Activated T-cell treated with anti-CD3 and anti-CD28 coated beads, Interleukin-2, amount 50 U/mL, for 1 hour (primary cell): ENCODE measurements at places on chromosomes 3 and 15.
A peak's percentile ranks its signal among the peaks of the same experiment; 100 is the strongest.

- no peak for DNase-seq
Measured at GRCh38 chr15:69032031-69032430, 17.5 kb downstream of the NOX5 start.

DNA sequence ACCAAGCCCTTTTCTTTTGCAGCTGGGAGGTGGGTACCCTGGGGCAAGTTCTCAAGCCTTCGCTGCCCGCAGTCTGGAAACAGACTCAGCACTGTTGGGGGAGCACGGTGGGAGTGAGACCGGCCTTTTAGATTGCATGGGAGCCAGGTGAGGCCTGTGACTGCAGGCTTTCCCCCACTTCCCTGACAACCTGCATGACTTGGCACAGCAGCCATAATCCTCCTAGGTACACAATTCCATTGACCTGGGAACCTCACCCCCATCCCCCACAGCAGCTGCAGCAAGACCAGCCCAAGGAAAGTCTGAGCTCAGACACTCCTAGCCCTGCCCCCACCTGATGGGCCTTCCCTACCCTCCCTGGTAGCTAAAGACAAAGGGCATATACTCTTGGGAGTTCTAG is 52.2 kb upstream of the CCDC80 start:
- no peak for DNase-seq

DNA sequence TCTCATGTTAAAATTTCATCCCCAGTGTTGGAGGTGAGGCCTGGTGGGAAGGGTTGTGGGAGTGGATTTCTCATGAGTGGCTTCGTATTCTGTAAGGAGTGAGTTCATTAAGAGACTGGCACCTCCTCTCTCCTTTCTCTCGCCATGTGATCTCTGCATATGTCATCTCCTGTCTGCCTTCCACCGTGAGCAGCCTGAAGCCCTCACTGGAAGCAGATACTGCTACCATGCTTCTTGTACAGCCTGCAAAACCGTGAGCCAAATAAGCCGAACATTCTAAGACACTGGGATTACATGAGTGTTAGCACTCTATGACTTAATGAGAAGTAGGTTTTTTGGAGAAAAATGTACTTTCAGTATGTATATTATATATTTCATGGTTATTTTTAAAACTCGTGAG is 6.8 kb upstream of the GABPB1 start:
- no peak for DNase-seq

GRCh38 chr3:11084098-11084497 is 70.2 kb upstream of the HRH1 start:
- DNase-seq = no peak

DNA sequence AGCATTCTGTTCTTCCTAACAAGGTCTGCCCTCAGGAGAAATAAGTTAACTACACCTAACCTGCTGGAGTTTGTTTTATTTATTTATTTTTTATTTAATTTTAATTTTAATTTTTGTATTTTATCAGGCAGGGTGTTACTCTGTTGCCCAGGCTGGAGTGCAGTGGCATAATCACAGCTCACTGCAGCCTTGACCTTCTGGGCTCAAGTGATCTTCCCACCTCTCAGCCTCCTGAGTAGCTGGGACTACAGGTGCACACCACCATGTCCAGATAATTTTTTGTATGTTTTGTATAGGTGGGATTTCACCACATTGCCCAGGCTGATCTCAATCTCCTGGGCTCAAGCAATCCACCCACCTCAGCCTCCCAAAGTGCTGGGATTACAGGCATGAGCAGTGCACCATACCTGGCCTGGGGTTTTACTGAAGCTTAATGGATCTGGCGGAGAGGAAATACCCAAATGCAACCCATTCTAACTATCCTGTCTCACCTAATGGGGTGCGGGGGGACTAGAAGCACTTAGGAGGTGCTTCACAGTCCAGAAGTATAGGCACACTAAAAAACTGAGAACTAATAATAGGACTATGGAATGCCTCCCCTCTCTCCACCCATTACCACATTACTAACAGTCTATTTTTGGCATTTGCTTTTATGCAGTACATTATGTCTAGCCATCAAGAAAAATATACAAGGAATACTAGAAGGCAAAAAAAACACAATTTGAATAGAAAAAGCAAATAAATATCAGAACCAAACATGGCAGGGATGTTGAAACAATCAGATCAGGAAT is 61.4 kb downstream of the TTBK2 start:
- no peak for DNase-seq

- DNase-seq = no peak
Measured at GRCh38 chr3:111582120-111582474, 13.0 kb downstream of the ZBED2 start.

GRCh38 chr3:32817558-32818228 is at the start of gene TRIM71:
Gene TRIM71 (plus strand): TSS chr3:32817997. CDS start chr3:32818081, 84 bp downstream.
- peak; percentile 16 for DNase-seq

DNA sequence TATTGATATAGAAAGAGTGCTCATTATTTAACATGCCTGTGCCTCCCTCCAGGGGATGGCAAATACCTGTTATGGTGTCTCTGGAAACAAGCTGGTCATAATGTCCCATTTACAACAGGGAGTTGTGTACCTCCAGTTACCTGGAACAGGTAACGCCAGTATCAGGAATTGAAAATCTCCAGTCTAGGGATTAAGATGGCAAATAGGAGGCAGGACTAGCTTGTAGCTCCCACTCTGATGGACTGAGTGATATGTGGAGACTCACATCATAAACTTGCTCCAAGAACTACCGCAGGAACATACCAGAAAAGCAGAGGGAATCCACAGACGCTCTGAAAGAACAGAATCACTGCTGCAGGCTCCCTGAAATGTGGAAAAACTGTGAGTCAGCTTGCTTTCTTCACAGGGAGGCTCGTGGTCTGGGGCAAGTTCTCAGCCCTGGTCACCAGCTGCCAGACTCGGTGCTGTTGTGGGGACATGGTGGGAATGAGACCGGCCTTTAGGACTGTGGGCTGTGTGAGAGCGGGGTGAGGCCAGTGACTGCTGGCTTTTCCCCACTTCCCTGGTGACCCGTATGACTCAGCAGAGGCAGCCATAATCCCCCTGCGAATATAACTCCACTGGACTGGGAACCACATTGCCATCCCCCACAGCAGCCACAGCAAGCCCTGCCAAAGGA is 97.4 kb downstream of the KCNAB1 start:
- no peak for DNase-seq

DNA sequence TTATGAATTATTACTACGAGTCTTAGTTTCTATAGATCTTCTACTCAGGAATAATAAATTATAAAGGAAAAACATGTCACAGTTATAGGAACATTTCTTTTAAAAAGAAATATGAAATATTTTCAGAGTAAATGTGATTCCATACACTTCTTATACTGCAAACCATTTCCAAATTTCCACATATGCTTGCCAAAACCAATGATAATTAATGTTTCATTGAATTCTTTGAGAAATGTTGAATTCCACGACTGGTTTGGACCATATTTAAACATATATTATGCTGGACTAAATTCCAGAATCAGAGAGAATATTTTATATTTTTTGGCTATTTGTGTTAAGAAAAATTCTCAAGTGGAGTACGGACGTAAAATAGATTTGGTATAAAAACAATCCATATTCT is 144.6 kb downstream of the EPHA3 start:
- no peak for DNase-seq

DNA sequence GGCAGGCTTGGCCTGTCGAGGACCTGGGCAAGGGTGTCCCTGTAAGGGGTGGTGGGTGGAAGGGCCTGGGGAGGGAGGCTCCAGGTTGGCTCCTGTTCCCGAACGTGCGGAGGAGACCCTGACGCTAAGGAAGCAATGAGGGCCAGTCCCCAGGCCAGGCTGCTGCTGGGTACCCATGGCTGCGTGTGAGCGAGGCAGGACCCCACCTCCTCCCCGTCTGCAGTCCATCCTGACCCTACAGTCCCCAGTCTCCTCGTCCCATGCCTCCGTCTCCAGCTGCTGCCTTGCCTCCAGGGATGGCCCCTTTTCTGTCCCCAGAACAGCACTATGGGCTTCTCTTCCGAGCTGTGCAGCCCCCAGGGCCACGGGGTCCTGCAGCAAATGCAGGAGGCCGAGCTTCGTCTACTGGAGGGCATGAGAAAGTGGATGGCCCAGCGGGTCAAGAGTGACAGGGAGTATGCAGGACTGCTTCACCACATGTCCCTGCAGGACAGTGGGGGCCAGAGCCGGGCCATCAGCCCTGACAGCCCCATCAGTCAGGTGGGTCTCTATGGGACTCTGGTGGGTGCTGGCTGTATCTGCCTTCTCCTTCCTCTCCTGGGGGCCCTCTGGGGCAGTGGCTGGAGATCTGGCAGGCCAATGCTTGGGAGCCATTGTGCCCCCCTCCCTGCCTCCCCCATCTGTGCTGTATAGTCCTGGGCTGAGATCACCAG is 571 bp downstream of the FES start:
- DNase-seq = no peak

DNA sequence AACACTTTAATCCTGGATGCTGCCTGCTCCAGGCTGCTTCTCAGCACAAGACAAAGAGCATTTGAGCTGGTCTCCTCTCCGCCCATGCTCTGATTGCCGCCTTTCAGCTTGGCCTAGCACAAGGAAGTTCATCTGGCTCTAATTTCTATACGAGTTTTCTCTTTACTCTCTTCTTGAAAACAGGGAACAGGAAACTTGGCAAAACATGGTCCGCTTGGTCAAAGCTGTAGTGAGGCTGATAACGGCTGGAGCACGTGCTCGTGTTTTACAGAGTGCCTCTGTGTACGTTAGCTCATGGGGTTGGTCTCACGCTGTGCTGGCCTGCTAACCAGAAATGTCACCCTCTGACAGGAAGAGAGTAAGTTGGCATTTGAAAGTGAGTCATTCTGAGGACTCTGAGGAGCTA is 19.2 kb downstream of the RARRES1 start:
- DNase-seq = no peak

GRCh38 chr3:46998121-46998851 is 18.8 kb downstream of the NBEAL2 start:
- DNase-seq = peak; percentile 80

- DNase-seq = no peak
Measured at GRCh38 chr3:159892171-159892795, 96.4 kb upstream of the IL12A start.

GRCh38 chr3:23288286-23288685 is 85.2 kb downstream of the UBE2E2 start:
- no peak for DNase-seq

DNA sequence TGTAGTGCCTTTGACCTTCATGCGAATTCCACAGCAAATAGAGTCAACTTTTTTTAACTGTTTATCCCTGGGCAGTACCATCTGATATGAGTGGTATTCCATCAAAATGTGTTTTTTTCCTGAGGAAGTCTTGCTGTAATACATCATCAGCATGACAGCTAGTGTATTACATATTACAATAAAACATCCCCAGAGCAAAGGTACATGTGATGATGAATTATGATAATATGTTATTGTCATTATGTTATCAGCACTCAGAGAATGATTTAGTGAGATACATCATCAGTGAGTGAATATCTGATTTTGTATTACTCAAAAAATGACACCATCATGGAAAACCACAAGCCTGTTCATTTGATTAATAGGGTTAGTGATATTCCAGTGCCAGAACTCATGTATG is 69.7 kb upstream of the ARL6 start:
- no peak for DNase-seq

DNA sequence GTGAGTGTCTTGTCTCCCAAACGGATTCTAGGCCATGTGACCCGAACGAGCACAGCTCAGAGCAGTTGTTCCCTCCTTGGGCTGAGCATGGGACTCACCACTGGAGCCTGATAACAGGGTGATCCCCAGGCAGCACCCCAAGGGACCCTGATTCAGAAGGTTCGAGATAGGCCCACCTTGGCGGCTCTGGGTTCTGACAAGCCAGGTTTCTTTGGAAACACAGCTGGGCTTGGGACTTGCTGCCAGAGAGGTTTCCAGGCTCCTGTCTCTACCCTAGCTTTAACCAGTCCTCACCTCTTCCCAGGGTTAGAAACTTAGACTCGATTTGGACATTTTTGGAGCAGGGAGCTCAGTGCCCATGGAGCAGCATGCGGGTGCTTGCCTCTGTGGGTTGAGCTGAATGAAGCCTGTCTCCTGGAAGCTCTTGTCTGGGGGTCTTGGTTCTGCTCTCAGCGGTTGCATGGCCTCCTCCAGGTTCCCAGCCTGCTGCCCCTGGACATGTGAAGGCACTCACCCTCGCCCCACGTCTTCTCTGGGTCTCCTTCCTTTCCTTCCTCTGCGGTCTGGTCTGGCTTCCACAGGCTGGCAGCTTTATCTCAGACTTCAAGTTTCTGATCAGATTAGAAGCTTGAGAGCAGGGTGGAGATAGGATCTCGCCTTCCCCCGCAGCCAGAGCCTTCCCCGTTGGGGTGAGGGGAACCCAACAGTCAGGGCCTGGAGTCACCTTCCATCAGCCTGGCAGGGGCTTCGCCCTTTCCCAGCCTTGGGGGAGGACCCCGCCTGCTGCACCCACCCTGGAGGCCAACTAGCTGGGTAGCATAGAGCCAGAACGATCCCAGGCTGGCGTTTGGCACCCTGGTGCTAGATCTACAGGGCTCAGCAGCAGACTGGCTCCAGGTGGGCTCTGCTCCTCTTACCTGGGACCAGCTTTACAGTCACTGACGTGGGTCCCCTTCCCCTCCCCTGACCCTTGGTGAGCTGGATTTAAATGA is 21.0 kb downstream of the PAQR5 start:
- DNase-seq = no peak

- peak; percentile 74 for DNase-seq
Measured at GRCh38 chr3:18424729-18425640, at the start of gene SATB1. Gene SATB1 (minus strand): TSS chr3:18425339. CDS start chr3:18420967, 4,372 bp downstream.

DNA sequence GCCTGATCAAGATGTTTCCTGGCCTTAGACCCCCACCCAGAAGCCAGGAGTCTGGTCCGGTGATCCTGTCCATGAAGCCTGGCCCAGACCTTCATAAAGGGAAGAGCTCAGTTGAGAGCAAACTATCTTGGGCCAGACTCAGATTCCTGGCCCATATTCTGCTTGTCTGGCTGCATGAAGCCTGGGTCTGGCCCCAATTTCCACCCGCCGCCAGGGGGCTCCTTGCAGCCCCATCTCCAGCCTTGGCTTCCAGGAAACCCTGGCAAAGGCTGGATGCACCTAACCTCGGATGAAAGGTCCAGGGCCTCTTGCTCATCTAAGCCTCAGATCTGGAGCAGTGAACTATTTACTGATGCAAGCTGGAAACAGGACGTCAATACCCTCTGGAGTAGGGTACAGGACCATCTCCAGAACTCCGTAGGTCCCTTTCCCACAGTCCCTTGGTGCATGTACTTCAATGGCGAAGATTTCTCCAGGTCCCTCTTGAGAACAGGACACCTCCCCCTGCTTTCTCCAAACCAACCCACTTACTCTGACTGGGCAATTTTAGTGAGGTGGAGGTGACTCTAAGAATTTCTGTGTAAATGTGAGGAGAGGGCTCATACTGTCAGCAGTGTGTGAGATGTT is 5.6 kb downstream of the FOXL2 start:
- no peak for DNase-seq

- DNase-seq = peak; percentile 77
Measured at GRCh38 chr3:184540777-184541681, 20.6 kb upstream of the EPHB3 start.

GRCh38 chr15:67174864-67175573 is 79.4 kb downstream of the AAGAB start:
- no peak for DNase-seq
